Esophagus squamous epithelium (tissue), 5 donors: ENCODE measurements at places on chromosomes 1 and 21.

GRCh38 chr1:212827831-212828278 lies 19.6 kb downstream of the SPATA45 start:
- no peak for DNase-seq

GRCh38 chr1:197621761-197622160 lies 153.5 kb downstream of the DENND1B start:
- DNase-seq: no peak

DNA sequence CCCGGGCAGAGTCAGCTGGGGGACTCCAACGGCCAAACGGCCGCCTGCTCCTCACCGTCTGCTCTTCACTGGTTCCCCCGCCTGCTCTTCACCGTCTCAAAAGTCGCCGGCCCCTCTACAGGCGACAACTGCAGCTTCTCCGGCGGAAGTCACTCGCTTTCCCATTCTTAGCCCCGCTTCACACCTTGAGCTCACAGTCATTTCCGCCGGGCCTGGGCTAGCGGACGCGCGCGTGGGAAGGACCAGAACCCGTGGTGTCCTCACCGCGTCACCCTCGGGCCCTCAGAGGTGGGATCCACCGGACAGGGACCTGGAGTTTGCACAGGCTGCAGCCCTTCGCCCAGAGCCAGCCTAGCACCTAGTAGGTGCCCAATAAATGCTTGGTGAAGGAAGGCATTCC lies 27.9 kb upstream of the HJV start:
- DNase-seq: no peak

GRCh38 chr1:222171005-222171404 lies 376.9 kb downstream of the HHIPL2 start:
- DNase-seq: no peak

- no peak for DNase-seq
Observed at GRCh38 chr1:167344112-167344511, 123.4 kb downstream of the POU2F1 start.

GRCh38 chr1:65632235-65632634 lies 160.5 kb upstream of the PDE4B start:
- DNase-seq: no peak

- DNase-seq: no peak
Observed at GRCh38 chr1:100718581-100718980, 961 bp upstream of the VCAM1 start.

DNA sequence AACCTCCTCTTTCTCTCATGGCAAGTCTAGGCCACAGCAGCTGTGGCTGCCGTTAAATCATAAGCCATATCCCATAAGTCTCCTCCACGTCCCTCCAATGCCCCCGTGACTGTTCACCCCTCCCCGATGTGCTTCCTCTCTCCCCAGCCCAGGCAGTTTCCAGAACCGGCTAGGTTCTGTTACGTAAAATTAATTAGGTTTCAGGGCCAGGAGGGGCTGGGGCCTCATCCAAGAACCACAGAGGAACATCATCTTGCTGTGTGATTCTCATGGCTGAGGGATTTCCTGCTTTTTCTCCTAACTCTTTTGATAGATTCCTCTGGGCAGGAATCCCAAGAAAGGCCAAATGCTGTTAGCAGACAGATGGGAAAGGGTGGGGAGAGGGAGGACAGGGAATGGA lies 141.8 kb upstream of the AJAP1 start:
- no peak for DNase-seq

DNA sequence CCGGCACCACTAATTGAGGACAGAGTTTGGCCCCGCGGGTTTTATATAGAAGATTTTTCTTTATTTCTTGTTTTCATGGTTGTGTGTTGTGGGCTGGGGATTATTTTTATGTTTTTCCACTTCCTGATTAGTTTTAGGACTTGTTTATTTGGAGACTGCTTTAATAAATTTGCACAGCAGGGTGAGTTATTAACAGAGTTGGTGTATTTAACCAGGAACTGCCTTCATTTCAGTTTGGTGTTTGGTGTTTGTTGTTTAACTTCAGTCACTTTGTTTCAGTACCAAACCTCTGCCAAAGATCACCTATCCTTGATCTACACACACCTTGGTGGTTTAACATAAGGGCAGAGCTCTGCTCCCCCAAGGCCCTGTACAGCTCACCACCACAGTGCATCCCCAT lies 103.5 kb upstream of the LMO4 start:
- DNase-seq: no peak

GRCh38 chr1:218164111-218164929 lies 120.8 kb upstream of the RRP15 start:
- no peak for DNase-seq

DNA sequence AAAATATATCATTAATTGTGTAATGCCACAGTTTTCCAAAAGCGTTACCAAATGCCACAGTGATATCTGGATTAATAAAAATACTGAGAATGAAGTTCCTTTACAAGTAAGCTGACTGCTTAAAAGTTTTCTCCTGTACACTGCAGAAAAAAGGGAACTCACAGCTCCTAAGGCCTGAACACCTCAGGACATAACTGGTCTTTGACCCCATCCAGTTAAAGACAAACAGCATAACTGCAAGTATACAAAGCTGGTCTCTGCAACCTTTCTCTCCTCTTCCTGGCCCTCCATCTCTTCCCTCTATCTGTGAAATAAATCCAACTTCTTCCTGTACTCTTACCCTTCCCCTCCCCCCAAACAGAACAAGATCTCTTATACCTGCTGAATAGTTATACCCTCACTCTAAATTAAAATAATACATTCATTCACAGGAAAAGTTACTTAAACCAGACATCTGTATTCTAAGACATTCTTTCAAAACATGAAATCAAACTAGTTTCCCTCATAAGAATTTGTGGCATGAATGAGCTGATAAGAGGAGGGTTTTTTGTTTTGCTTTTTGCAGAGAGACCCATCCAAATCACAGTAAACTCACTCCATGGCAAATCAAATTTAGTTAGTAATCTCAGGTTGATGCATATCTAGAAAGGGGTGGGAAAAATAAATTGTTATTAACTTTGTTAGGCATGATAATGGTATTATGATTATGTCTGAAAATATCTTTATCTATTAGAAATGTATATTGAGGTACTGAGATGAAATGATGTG lies 2.9 kb downstream of the DIPK1A start:
- DNase-seq: no peak

DNA sequence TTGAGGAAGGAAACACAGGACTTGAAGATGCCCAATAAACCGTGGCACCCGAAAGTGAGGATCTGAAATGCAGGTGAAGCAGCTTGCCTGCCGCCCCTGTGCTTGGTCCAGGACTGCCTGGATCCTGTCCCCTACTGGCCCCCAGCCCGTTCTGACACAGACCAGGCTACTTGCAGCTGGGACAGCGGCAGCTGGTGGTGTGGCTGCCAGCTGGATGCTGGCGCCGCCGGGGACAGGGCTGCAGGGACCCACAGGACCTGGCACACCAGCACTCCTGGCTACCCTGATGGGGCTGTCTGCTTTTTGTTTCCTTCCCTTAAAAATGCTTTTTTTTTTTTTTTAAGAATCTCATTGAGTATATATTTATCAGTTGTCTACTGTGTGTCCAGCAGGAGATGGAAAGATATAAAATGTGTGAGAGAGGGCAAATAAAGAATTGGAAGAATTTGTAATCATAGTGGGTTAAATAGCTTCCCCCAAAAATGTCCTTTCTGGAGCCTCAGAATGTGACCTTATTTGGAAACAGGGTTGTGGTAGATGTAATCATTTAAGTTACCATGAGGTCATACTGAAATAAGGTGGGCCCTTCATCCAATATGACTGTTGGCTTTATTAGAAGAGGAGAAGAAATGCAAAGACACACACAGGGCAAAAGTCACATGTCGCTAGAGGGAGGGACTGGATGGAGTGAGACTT lies 165.6 kb downstream of the DSCAM start:
- no peak for DNase-seq

DNA sequence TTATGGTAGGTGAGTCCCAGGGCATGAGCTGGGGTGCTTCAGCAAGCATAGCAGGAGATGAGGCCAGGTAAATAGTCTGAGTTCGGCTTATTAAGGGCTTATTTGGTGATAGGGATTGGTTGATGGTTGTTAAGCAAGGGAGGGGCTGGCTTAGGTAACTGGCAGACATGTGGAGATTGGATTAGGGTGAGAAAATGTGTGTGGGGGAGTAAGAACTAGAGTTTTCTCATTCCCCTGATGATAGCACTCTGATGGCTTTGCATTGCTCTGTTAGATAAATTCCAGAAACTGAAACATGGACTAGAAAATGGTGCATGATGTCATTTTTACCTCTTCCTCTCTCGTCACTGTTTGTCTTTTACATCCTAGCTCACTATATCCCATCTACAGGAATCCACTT lies 53.6 kb downstream of the FGGY start:
- no peak for DNase-seq

- DNase-seq: no peak
Observed at GRCh38 chr1:226073184-226073950, 10.9 kb downstream of the H3-3A start.

DNA sequence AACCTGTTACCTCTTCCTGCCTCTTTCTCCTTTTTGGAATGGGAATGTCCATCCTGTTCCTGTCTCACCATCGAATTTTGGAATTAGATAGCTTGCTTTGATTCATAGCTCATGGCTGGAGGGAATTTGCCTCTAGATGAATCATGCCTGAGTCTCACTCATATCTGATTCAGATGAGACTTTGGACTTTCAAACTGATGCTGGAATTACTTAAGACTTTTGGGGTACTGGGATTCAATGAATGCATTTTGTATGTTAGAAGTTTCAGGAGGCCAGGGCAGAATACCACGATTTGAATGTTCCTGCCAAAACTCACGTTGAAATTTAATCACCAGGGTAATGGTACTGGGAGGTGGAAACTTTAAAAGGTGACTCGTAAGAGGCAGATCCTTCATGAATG lies 132.4 kb downstream of the DSCAM start:
- DNase-seq: no peak

- DNase-seq: no peak
Observed at GRCh38 chr1:2882966-2883696, 81.6 kb upstream of the TTC34 start.

DNA sequence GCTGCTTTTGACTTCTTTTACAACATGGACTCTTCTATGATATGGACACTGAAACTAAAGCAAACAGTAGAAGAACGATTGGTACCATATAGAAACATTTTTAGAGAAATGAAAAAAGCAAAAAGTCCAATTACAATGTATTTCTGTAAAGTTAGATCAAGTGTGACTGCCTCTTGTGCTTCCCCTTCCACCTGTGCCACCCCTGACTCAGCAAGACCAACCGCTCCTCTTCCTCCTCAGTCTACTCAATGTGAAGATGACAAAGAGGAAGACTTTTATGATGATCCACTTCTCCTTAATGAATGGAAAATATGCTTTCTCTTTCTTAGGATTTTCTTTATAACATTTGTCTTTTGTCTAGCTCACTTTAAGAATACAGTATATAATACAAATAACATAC lies 66.9 kb downstream of the PHTF1 start:
- no peak for DNase-seq

GRCh38 chr1:81428998-81429397 lies 371.7 kb upstream of the ADGRL2 start:
- DNase-seq: no peak

GRCh38 chr1:60848583-60849188 lies 233.7 kb upstream of the NFIA start:
- no peak for DNase-seq

DNA sequence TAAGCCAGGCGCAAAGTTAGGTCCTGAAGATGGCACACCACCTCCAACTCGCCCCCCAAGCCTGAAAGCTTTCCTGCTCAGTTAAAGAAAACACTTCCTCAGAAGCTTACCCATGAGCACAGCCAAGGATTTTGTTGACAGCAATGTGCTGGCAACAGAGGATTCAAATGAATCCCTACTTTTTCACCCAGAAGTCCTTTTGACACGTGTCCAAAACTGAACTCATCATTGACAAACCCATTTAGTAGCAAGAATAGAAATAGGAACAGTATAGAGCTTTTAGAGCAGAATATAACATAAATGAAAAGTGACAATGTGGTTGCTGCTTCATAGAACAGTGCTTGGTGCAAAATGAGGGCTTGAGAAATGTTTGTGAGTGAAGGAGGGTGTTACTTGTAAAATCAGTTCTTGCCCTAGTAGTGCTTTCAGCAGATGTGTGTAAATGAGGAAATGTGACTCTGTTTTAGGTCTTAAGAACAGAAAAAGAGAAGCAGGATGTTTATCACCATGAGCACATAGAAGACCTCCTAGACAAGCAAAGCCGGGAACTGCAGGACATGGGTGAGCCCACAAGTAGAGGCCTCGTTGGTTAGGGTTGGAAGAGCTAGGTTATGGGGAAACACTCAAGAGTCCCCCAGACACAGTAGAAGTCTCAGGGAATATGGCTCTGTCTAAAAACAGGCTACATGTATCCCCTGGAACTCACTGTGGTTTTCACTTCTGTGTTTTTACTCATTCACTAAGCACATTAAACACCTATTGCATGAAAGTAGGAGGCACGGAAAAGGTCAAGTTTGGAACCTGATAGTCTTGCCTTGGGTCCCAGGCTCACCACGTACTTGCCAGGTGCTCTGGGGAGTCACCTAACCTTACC lies 48.6 kb upstream of the TMEM125 start:
- DNase-seq: no peak

DNA sequence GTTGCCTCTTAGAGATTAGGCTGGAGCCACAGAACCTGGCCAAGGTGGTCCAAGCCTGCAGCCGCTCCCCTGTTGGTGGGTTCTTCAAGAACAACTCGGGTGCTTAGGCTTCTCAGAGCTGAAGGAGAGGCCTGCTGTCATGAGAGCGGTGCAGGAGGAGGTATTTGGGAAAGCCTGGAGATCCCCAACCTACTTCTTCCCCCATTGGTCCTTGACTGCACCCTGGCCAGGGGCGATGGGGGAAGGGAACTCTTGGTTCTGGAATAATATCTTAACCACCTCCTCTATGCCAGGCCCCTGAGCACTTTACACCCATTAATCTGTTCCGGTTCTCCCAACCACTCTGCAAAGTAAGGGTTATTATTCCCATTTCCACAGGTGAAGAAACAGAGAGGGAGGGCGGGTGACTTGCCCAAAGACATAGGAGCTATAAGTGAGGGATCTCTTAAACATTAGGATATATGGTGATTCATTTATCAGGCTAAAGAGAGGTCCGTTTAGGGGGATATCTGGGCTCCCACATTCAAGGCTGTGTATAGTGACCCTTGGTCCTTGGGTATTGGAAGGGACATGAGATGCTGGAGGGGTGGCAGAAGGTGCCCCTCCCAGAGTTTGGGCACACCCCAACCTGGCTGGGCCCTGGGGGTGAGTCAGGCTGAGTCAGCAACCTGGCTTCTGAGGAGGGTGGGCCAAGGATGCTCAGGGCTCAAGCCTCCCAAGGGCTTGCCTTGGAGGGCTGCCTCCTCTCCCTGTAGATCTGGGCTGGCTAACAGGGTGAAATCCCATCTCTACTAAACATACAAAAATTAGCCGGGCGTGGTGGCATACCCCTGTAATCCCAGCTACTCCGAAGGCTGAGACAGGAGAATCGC lies 5.2 kb downstream of the TRNP1 start:
- DNase-seq: no peak

DNA sequence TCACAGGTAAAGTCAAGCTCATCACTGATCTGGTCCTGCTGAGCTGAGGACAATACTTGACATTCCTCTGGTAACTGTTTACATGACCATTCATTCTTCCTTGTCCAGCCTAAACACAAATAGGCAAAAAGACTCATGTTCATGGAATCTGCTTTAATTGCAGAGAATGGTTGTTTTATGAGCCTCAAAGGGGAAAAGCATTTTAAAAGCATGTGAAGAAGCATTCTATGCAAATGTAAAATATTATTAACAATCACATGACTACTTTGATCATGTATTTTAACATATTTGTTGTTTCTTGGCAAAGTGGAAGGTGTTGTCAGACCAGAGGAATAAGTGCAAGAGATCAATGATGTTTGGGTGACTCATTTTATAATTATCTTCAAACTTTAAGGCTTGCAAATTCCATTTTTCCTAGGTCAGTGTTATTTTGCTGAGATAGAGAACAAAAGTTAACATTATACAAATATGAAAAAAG lies 133.7 kb downstream of the RUNX1 start:
- DNase-seq: no peak
